HFFc6 (cell line): ENCODE measurements at places on chromosomes 6 and 20.
A peak's percentile ranks its signal among the peaks of the same experiment; 100 is the strongest.

- no peak for DNase-seq
Measured at GRCh38 chr20:20102716-20103258, 50.5 kb downstream of the CFAP61 start.

- no peak for DNase-seq
Measured at GRCh38 chr6:35911871-35912653, 8.8 kb downstream of the SRPK1 start.

- DNase-seq, result no peak
Measured at GRCh38 chr6:106808758-106809157, 165.8 kb downstream of the CD24 start.

- DNase-seq, result no peak
Measured at GRCh38 chr6:143531720-143532499, 20.4 kb upstream of the FUCA2 start.

GRCh38 chr6:138716013-138716412 is 57.6 kb upstream of the CCDC28A start:
- DNase-seq, result no peak

DNA sequence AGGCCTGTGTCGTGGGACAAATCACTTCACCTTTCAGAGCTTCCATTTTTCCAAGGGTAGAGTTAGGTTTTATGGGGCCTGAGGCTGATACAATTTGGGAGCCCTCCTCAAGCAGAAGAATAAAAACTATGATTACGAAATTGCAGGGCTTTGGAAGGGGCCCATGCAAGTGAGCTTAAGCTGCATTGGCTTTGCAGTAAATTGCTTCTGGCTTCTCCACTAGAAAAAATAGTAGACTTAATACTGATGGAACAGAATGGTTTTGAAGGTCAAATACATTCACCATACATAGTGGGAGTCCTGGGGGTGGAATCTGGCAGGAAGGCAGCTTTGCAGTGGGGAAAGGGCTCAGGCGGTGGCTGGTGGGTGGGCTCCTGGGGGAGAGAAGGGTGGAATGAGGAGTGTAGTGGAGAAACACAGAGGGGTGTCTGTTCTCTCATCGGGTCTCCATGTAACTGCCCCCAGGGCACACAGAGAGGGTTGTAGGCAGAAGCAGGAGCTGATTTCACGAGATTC is 55.9 kb upstream of the RNF24 start:
- DNase-seq, result no peak

GRCh38 chr6:21935561-21936028 is 342.0 kb downstream of the SOX4 start:
- peak; percentile 53 for DNase-seq
